ENCODE measurements at places on chromosomes 2 and 18. TPM values are rescaled to one million over a fixed set of nuclear protein-coding genes. Genes with fewer than 3 reads are reported as not detected.

The TUBA3E gene
- total RNA-seq: not detected

The BUB1 gene
- 4.8 TPM for total RNA-seq

The GRB14 gene
- 0.71 TPM for total RNA-seq

The OSBPL1A gene
- 43.5 TPM for total RNA-seq

The ITPRIPL1 gene
- total RNA-seq: 0.43 TPM

The SIX2 gene
- under 0.01 TPM for total RNA-seq

The DSEL gene
- 43.2 TPM for total RNA-seq

The ZNF2 gene
- 9.8 TPM for total RNA-seq

The RGPD3 gene
- total RNA-seq: 0.09 TPM
